NCI-H2029 (cell line): ENCODE measurements at places on chromosomes 4 and X.

DNA sequence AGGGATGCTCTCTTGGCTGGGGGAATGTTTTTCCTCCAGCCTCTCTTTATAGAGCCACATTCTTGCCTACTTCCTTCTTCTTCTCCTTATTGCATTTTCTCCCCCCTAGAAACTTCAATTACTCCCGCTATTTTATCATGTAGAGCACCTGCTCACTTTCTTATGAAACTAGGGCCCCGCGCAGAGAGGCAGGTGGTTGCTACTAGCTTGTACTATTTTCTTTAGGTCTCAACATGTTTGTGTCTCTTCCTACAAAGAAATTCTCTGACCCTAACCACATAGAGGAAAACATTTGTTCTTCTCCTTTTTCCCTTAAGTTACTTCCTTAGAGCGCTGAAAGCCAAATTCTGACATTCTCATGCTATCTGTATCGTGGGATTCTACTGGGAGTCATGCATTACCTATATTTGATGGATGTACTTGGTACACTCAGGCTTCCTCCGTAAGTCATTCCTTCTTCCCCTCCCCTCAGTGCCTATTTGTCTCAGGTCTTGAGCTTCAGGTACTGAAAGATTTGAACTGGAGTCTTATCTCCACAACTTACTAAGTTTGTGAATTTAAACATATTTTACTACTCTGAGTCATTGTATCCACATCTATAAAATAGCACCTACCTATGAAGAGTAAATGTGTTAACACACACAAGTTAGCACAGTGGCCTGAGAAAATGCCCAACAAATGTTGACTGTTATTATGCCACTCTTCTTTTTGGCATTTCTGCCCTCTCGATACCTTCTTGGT lies 159.1 kb upstream of the LEF1 start:
- DNase-seq = no peak

DNA sequence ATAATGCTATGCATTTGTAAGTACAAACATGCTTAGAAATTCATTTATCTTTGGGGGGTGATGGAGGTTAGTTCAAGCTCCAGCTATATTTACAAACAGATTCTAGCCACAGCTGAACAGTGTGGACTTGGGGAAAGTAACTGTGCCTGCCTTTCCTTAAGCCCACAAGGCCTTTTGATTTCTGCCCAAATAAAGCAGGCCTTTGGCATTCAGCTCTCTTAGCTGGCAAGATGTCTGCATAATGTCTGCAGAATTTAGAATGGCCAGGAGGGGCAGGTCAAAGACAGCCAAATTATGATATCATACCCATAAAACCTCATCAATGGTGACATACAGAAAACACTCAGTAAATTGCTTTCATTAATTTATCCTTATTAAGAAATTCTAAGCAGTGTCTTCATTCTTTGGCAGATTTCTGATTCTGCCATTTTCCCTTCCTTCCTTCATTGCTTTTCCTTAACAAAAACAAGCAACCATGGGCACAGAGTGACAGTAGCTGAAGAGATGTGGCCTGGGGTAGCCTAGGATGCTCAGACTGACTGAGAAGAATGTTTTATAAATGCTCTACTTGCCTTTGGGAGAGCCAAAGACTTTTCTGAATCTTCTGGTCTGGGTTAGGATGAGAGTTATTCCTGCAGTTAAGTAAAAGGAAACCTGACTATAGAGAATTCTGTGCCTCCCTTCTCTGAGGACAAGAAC lies 538.7 kb upstream of the NR3C2 start:
- no peak for DNase-seq

- DNase-seq = no peak
Measured at GRCh38 chr4:41611881-41612871, 74.2 kb downstream of the LIMCH1 start.

DNA sequence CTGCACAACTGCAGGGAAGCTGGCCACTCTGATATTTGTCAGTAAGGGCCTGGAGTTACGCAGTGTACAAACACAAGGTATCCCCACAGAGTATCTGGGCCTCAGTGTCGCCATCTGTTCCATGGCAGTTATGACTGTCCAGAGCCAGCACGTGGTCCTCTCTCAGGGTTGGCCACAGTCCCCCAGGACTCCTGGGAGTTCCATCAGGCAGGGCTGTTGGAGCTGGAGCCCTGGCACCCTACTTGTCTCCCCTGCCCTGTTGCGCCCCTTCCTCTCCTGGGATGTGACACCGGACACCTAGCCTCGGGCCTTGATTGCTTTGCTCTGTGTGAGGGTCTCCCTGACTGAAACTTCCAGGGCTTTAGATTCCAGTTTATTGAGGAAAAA lies 8.4 kb downstream of the HTRA3 start:
- no peak for DNase-seq

GRCh38 chrX:43817444-43817843 lies 64.8 kb downstream of the MAOB start:
- no peak for DNase-seq

DNA sequence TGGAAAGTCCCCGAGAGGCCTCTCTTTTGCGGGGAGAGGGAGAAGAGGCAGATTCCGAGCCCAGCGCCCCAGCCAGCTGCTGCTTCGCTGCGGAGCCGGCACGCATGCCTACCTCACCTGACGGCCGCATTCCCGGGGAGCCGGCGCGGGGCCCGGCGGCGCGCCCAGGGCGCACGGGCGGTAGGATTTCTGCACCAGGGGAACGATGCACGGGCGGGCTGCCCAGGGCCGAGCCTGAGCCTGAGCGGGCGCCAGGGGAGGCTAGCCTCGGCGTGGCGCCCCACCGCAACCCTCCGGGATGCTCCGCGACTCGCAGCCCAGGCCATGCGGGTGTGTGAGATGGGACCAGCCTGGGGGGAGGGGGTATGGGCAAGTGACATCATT lies 81.3 kb upstream of the SCML1 start:
- DNase-seq = no peak

GRCh38 chr4:159540501-159540900 lies 437.6 kb downstream of the RAPGEF2 start:
- no peak for DNase-seq

- no peak for DNase-seq
Measured at GRCh38 chr4:26779674-26780073, 81.0 kb upstream of the STIM2 start.

- DNase-seq = no peak
Measured at GRCh38 chr4:20591571-20591970, 108.7 kb upstream of the PACRGL start.

DNA sequence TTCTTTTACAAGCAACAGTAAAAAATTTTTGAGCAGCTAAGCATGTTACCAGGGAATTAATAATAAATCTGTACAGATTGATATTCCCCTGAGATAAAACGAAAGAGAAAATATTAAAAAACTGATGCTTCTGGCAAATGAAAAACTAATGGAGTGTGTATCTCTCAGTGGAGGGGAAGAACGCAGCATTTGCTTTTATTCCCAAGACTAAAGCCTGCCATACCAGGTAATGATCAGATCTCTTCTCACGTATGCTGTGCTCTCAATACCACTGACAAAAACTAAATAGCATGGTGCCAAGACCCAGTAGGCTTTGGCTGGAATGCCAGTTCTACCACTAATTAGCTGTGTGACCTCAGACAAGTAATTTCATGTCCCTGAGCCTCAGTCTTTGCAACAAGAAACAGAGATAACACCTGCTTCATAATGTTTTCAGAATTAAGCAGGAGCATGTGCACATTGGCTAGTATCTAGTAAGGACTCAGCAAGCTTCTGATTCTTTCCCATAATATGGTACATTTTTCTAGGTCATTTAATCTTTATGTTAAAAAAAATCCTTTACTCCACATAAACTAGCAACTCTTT lies 179.6 kb downstream of the CENPC start:
- no peak for DNase-seq

DNA sequence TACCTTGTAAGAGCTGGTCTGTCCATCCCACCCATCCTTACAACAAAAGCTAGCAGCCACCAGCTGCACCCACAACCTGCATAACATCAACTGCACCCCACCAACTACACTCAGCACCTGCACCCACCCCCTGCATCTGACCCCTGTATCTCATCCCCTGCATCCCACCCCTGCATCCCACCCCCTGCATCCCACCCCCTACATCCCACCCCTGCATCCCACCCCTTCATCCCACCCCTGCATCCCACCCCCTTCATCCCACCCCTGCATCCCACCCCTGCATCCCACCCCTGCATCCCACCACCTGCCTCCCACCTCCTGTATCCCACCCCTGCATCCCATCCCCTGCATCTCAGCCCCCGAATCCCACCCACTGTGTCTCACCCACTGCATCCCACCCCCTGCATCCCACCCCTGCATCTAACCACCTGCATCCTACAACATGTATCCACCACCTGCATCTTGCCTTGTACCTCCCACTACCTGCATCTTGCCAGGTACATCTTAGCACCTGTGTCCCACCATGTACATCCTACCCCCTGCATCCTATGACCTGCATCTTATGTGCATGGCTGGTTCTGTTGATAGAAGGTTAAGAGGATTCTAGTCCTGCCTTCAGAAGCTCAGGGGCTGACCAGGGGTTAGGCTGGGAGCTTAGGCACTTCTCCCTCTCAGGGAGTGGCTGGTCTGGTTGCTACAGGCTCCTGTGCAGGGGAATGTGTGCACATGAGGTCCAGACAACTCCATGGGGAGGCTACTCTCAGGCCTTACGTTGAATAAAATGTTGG lies 9.4 kb downstream of the TMEM271 start:
- no peak for DNase-seq

DNA sequence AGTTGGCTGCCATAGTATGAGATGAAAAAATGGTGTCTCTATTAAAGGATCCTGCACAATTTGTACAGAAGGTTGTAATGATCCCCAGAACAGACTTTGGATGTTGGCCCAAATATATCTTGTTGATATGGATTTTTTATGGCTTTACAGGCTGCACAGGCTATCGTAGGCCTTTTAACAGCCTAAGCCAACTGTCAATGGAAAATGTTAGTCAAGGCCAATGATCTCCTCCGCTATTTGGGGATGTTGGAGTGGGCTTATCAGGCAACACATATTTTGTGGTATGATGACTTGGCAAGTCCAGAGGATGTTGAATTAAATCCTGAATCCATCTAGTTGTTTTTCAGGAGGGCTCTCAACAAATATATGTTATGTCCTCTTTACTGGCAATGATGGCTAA lies 42.1 kb downstream of the ZCCHC13 start:
- no peak for DNase-seq

- no peak for DNase-seq
Measured at GRCh38 chrX:21691512-21692018, 33.4 kb upstream of the KLHL34 start.

DNA sequence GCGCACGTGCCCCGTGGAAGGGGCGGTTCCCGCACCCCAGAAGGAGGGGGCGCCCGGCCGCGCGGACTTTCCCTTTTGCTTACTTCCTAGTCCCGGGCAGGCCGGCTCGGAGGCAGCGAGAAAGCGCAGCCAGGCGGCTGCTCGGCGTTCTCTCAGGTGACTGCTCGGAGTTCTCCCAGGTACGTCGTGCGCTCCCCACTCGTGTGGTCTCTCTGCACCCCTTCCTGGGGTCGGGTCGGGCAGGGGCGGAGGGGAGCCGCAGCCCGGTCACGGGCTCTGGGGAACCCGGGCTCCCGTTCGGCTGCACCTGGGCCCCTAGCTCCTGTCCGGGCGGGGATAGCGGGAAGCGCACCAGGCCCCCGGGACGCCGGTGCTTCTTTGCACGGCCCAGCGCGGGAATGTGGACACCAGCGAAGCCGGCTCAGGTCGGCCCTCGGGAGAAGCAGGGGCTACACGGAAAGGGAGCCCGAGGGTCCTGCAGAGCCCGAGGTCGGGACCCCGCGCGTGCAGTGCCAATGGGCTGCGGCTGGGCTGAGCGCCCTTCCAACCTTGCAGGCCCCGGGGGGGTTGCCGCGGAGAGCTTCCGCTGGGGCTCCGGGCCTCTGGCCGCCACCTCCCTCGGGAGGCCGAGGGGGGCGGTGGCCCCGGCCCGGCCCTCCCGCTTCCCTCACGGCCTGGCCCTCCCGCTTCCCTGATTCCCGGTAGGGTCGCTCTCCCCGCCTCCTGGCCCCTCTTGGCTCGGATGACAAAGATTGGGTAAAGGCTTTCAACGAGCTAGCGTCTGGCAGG lies at the start of gene TLR2:
TSS of gene TLR2 (plus strand) at position 99 of the 789 bp plus-strand sequence. CDS start 18,628 bp downstream, outside the sequence.
- peak; percentile 7 for DNase-seq

- peak; percentile 7 for DNase-seq
Measured at GRCh38 chrX:149512225-149512885, 7.2 kb upstream of the IDS start.

GRCh38 chrX:48883729-48884128 lies 13.8 kb downstream of the TIMM17B start:
- DNase-seq = no peak

DNA sequence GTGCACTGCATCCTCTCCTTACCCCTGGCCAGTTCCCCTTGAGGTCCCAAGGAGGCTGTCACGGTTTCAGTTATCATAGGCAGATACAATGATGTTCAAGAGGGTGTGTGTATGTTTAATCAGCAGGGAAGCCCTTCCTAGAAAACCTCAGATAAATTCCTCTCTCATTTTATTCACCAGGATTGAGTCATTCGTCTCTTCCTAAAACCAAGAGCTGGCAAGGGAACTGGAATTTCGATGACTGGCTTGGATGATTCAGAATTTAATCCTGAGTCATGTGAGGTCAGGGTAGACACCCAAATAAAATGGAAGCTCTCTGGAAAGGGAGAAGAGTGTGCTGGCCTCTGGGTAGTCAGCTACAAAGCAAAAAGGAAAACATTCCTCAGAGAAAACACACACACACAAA lies 106.2 kb upstream of the RAPGEF2 start:
- DNase-seq = peak; percentile 33

- no peak for DNase-seq
Measured at GRCh38 chr4:113003841-113004240, 45.6 kb upstream of the ANK2 start.

DNA sequence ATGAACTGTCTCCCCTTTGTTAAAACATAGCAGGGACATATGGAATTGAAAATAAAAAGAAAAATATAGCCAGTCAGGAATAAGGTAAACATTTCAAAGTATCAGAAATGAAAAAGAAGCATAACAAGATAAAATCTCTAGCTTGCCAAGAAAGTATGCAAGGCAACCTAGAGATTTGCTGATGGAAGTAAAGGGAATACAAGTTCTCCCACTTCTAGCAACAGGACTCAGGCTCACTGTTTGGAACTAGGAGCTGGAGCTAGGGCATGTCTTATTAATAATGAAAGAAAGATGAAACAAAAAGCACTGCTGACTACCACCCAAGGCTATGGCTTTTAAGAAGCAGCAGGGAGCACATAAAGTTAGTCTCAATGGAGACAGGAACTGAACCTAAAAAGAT lies 18.2 kb downstream of the ANKRD50 start:
- no peak for DNase-seq

DNA sequence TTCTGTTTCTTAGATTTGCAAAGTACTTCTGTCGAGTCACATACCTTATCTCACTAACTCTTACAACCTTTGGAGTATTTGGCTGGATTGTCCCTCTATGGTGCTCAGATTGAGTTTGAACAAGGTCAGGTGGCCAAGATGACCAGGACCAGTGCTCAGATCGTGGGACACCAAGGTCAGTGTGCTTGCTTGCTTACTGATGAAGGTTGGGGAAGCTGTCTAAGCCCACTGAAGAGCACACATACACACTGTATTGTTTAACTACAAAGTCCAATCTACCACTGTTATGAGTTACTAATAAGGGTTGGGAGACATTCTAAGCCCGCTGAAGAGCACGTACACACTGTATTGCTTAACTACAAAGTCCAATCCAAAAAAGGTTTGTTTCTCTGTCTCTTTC lies 53.7 kb downstream of the TAB3 start:
- DNase-seq = no peak
